Esophagus muscularis mucosa (tissue), 4 donors: ENCODE measurements at places on chromosomes 6 and 20. TPM values are rescaled to one million over a fixed set of nuclear protein-coding genes. Genes with fewer than 3 reads are reported as not detected.

DNA sequence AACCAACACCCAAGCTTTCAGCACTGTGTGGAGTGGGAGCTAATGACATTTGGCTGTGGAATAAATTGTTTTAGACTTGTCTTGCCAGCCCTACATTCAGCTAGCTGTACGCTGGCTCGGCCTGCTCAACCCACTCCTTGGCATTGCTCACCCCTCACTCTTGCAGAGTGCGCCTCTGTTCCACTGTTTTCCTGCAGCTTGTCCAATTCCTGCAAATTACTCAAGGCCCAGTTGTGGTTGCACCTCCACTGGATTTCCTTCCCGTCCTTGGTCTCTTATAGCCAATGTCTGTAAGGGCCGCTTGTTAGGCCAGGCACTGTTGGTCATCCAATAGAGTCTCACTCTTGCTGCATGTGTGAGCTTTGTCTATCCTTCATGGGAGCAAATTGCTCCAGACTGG is 289.2 kb upstream of the RNF24 start:
- H3K36me3 ChIP-seq: no peaks in the 10 kb centered on the region
- DNase-seq: no peak

GRCh38 chr6:105209950-105210706 is 30.3 kb upstream of the POPDC3 start:
- H3K4me3 ChIP-seq: no peak overlapping the region
- no peaks in the 10 kb centered on the region for H3K4me1 ChIP-seq
- no peaks in the 10 kb centered on the region for H3K27me3 ChIP-seq
- H3K36me3 ChIP-seq: no peaks in the 10 kb centered on the region
- DNase-seq: peak; percentile 57

DNA sequence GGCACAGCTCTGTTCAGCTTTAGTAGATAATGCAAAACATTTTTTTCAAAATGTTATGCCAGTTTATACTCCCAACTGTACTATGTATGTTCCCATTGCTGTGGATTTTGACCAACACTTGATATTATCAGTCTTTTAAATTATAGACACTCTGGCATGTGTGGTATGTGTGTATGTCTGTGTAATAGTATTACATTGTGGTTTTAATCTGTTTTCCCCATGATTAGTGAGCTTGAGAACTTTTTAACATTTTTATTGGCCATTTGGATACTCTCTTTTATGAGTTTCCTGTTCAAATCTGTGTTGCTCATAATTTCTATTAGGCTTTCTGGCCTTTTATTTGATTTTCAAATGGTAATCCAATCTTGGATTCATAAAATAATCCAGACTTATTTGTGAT is 69.2 kb upstream of the TXNDC5 start:
- H3K27ac ChIP-seq: no peak overlapping the region
- H3K36me3 ChIP-seq: no peaks in the 10 kb centered on the region
- no peak overlapping the region for H3K4me3 ChIP-seq
- H3K4me1 ChIP-seq: peaks cover 13% of the 10 kb centered on the region

DNA sequence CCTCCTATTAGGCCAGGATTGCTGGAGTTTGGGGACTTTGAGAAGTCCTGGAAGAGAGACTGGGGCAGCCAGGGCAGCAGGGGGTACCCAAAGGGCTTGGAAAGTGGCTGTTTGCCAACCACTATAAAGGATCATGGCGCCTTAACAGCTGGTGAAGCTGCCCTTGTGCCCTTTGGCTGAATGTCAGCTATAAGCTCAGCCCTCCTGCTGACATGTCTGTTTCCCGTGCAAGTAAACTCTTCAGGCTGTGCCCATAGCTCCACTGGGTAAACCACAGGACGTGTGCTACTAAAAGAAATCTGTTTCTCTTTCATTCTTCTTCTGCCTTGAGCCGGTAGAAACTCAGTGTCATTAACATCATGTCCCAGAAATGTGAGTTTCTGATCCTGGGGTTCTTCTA is 97.3 kb downstream of the CAP2 start:
- H3K4me1 ChIP-seq: peaks cover 18% of the 10 kb centered on the region
- H3K27me3 ChIP-seq: no peaks in the 10 kb centered on the region
- no peak overlapping the region for H3K4me3 ChIP-seq
- peak overlapping the region; percentile 77 for H3K27ac ChIP-seq
- no peaks in the 10 kb centered on the region for H3K36me3 ChIP-seq

The ZBTB12 gene
- total RNA-seq: 1.7 TPM

The OR12D3 gene
- not detected for total RNA-seq

The PAX1 gene
- not detected for total RNA-seq

The PLAGL2 gene
- 8.9 TPM for total RNA-seq
